ENCODE measurements at places on chromosomes 4 and X.
A peak's percentile ranks its signal among the peaks of the same experiment; 100 is the strongest.

- DNase-seq, result peak; percentile 27
These were observed 2.4 kb downstream of the FRAS1 start for GRCh38 chr4:78059524-78059889.

DNA sequence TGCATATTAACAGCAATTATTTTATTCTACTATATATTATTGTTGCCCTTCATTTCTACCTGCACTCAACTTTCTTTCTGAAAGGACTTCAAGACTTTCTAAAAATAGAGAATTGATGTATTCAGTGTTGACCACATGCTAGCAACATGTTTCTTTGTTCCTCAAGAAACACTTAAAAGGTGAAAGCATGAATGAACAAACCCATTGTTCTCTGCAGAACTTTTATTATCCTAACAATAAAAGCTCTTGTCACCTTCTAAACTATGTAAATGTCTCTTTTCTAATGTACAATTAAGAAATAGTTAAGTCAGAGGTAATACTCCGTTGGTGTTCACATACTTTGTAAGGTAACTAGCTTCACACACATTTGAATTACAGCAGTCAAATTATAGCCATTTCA is 638.7 kb downstream of the FSTL5 start:
- DNase-seq, result no peak

DNA sequence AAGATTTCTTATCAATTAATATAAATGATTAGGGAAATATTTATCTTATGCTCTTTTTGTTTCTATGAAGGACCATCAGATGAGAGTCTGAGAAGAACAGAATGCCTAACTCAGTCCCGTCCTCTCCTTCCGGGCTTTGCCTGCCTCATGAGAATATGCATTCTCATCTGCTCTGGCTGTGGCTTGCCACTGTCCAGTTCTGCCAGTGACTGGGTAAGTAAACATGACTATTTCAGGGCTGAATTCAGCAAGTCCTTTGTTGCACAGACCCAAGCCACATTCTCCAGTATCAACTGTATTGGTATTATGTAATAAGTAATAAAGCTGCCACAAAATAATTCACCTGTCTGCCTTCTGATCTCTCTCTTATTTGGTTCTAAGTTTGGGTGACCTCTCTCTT is 110.7 kb downstream of the WDFY3 start:
- no peak for DNase-seq

GRCh38 chr4:168868802-168869201 is 141.3 kb downstream of the CBR4 start:
- no peak for DNase-seq

- DNase-seq, result no peak
These were observed 48.7 kb upstream of the HELT start for GRCh38 chr4:184969610-184970009.

GRCh38 chrX:45758319-45758718 is 557.6 kb upstream of the DIPK2B start:
- DNase-seq, result peak; percentile 57

DNA sequence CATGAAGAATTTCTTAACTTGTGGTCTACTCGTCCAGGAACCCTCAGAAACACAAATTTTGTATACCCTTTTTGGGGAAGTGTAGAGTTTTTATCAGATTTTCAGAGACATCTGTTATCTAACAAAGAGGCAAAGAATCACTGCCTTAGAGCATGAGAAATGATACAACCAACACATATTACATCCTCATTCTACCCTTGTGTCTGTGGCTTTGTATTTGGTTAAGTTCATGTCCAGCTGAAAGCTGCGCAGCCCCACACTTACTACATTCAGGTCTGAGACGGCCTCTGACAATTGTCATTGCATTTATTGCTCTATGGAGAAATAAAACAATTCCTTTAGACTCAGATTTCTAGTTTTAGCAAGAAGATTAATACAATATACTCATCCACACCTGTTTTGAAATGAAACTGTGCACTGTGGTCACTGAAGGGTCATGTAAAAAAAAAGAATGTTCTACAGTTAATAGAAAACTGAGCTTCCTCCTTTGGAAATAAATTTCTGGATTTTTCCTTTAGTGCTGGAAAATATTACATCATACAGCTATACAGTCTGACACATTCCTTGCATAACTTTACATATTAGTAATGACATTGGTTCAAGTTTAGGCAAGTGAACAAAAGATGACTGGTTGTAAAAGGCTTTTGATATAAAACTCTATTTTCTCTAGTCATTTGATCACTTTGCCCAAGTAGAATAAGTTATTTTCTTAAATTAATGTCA is 39.8 kb downstream of the GLRB start:
- no peak for DNase-seq

DNA sequence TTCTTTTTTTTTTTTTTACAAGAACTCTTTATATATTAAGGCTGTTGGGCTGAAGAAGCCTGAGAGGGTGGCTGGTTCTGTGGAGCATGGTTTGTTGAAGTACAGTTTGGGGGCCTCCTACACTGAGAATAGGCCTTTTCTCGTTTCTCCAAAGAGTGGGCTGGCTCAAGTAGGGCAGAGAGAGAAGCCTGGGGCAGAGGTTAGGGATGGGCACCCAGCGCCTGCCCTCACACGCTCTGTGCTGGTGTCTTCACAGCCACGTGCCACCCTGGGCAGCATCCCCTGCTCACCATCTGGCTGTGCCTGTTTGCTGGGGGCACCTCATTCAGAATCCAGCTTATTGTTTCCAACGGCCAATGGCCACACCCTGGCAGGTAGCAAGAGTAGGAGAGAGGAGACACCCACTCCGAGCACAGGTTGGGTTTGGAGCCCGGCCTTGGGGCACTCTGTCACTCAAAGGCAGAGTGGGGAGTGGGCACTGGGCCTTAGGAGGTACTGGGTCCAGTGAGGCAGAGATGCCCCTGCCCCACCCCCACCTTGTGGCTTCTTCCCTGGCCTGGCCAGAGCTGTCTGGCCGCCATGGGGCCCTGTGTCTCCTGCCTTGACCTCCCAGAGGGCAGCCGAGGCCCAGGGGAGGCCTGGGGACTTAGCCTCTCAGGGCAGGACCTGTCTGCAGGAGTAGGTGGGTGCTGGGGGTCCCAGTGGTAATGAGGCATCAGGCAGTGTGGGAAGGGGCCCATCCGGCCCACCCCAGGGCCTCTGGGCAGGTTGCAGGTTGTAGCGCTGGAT is 2.9 kb downstream of the MSANTD1 start:
- no peak for DNase-seq

DNA sequence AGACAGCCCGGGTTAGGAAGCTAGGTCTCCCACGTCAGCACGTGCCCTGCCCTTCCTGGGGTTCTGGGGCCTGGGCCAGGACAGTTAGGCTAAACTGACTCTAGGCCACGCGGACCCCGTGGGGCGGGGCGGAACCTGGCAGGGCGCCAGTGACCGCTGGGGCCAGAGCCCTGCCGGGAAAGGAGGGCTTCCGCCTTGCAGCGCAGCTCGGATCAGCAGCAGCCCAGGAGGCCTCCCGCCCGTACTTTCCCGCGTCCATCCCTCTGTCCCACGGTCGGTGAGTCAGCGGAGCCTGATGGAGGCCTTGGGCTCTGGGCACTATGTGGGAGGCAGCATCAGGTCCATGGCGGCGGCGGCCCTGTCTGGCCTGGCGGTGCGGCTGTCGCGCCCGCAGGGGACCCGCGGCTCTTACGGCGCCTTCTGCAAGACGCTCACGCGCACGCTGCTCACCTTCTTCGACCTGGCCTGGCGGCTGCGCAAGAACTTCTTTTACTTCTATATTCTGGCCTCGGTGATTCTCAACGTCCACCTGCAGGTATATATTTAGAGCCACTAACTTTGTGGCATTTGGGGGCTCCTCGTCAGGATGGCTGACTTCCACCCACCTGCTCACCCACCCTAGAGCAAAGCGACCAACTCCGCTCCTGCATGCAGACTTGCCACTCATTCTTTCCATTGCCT is at the start of gene SMIM10:
Gene SMIM10, plus strand, starts transcription at position 191 of the 681 bp plus-strand sequence. Its CDS starts 105 bp downstream, at position 296.
- DNase-seq, result peak; percentile 0

- no peak for DNase-seq
These were observed 352.9 kb downstream of the GABRG1 start for GRCh38 chr4:45770958-45771357.

GRCh38 chr4:7650606-7651385 is 216.1 kb upstream of the PSAPL1 start:
- DNase-seq, result peak; percentile 9

DNA sequence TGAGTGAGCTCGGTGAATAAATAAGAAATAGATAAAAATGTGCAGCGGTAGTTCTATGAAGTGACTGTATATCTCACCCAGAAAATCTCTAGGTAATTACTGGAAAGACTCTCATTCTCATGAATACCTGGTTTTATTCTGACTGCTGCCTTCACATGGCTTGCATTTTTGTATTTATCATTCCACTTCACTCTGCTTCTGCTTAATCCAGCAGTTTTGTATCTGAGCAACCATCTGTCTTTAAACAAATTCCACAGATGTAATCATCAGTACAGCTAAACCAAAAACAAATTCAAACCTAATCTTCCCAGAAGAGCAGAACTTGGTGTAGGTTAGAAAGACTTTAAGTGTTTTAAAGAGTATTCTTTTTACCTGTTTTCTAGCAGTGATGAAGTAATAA is 11.2 kb upstream of the ALB start:
- no peak for DNase-seq

DNA sequence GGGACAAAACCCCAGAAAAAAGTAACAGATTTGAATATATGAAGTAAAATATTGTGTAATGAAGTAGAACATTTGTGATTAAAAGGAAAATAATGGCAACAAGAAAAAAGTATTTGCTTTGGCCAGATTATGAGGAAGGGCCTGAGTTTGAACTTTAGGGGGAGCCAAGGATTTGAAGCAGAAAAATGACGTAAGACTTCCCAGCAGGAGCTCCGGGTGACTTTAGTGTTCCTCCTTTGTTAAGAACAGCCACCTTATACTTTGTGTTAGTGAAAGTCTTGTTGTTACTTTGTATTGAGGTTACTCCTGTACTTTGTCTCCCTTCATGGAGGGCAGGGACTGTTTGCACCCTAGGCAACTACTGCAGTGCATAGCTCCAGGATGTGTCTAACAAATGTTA is 41.1 kb downstream of the DCUN1D4 start:
- DNase-seq, result no peak

- DNase-seq, result no peak
These were observed 19.7 kb upstream of the MTM1 start for GRCh38 chrX:150548684-150549083.

- DNase-seq, result no peak
These were observed 11.8 kb upstream of the PGK1 start for GRCh38 chrX:78092296-78092695.

DNA sequence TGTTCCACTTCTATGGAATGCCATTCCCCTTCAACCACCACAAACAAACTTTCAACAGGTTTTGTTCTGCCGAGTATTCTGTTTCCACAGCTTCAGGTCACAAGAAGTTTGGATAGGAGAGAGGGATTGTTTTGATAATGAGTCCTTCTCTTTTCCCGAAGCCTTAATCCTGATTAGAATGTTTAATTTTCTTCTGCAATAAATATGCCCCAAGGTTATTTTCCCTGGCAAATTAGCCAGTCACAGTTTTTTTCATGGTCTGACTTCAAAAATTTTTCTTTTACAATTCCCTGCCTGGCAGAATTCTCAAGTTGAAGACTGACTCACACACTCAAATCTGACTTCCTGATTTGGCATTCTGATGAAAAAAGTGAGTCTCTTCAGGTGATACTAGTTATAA is 33.1 kb upstream of the EDNRA start:
- no peak for DNase-seq

GRCh38 chr4:172686021-172686420 is 482.6 kb upstream of the GALNT7 start:
- no peak for DNase-seq

DNA sequence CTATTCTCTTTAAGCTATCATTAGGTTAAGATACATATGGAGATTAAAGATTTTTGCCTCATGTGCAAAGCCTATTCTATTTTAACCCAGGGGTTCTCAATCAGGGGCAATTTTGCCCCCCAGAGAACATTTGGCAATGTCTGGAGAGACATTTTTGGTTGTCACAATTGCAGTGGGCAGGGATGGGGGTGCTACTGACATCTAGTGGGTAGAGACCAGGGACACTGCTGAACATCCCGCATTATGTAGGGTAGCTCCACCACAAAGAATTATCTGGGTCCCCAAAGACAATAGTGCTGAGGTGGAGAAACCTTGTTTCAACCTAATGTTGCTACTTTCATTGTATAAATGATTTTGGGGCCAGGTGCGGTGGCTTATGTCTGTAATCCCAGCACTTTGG is 13.2 kb upstream of the CA5B start:
- no peak for DNase-seq

DNA sequence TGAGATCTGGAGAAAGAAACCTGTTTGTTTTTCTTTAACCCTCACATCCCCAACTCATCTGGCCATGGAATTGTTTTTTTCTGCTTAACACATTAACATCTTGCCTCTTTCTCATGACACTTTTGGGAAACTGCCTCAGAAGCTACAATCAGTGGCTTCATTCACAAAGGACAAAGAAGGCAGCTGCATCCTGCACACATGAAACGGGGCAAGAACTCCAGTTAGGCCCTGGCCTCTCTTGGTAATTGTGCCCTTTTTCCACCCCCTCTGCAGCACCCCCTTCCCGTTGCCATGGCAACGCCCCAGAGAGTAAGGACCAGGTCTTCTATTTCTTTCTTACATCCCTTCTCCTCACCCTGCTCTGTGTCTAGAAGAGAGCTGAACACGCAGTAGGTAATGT is 103.4 kb downstream of the PDGFRA start:
- no peak for DNase-seq

- no peak for DNase-seq
These were observed 418.0 kb downstream of the SH2D1A start for GRCh38 chrX:124764354-124764753.

- peak; percentile 15 for DNase-seq
These were observed 85.1 kb upstream of the AP1S2 start for GRCh38 chrX:15939737-15940136.

DNA sequence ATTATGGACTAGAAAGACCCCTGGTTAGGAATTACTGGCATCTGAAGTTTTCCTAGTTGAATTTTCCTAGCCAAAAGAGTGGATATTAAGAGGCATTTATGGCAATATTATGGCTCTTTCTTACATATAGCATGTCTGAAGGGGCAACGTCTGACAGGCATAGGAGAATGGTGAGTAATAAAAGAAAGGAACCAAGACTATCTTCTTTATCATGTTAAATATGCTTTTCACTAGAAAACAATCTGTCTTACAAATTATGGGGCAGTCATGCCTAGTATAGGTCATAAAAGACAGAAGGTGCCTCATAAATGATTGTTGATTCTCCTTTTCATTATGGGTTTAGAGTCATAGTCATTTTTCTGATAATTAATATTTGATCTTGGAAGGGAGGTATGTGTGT is 431.1 kb upstream of the HTR2C start:
- no peak for DNase-seq

GRCh38 chr4:147599769-147600168 is 17.4 kb upstream of the TMEM184C start:
- DNase-seq, result no peak

- no peak for DNase-seq
These were observed 29.3 kb downstream of the DCAF8L2 start for GRCh38 chrX:27619459-27619858.
